AG20443 (cell line): ENCODE measurements at places on chromosomes 1 and 21.

GRCh38 chr1:103109311-103109920 is 1.1 kb upstream of the COL11A1 start:
- no peak for DNase-seq

DNA sequence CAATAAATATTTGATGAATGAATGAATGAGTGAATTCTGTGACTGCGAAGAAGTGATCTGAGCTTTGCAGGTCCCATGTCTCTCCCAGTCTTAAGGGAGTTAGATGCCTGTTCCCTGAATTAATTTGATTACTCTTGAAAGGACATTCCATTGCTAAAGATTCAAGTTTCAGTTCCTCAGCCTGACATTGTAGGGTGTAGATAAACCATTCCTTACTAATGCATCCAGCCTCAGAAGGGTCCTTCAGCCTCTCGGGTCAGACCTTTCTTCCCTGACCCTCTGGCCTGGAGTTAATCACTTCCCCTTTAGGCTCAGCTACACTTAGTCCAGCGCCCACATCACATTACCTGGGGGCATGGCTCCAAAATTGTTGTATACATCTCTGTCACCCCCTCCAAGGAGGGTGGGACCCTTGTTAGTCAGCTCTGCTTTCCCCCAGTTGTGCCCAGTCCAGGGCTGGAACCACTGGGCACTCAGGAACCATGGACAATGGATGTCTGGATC is 2.6 kb downstream of the INSRR start:
- no peak for DNase-seq

GRCh38 chr1:19514391-19514831 is 29.1 kb upstream of the CAPZB start:
- DNase-seq, result no peak

DNA sequence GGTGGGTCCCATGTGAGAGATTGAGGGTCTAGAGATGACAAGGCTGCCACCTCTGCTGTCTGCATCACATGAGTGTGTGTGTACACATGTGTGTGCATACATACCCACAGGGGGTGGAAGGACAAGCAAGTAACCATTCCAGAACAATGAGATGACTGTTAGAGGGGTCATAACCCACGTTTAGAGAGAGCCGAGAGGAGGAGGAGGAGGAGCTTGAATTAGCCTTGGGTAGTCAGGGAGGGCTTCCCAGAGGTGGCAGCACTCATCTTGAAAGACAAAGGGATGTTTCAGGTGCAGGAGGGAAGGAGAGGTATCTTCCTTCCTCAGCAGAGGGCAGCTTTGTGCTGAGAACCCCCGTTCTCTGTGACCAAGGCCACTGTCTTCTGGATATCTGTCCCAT is 21.3 kb downstream of the TNFRSF1B start:
- no peak for DNase-seq

DNA sequence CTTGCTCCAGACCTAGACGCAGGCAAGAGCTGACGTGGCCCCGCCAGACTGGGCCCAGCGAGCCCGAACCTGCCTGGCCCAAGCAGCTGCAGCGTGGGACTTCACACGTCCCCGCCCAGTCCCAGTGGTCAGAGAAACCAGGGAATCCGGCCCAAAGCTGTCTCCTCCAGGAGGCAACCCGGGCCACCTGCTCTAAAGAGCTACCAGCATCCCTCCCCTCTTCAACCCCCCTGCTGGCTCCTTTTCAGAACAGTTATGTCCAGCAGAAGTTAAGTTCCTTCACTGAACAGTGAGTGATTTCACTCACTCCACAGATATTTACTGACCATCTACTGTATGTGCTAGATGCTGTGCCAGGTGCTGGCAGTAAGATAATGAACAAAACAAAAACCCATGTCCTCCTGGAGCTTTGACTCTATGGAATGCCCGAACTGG is 2.1 kb upstream of the EFNA1 start:
- DNase-seq, result no peak

GRCh38 chr1:244231572-244232315 is 180.7 kb downstream of the ZBTB18 start:
- peak; percentile 63 for DNase-seq

- no peak for DNase-seq
Observed at GRCh38 chr1:230291731-230292620, 134.2 kb downstream of the PGBD5 start.

DNA sequence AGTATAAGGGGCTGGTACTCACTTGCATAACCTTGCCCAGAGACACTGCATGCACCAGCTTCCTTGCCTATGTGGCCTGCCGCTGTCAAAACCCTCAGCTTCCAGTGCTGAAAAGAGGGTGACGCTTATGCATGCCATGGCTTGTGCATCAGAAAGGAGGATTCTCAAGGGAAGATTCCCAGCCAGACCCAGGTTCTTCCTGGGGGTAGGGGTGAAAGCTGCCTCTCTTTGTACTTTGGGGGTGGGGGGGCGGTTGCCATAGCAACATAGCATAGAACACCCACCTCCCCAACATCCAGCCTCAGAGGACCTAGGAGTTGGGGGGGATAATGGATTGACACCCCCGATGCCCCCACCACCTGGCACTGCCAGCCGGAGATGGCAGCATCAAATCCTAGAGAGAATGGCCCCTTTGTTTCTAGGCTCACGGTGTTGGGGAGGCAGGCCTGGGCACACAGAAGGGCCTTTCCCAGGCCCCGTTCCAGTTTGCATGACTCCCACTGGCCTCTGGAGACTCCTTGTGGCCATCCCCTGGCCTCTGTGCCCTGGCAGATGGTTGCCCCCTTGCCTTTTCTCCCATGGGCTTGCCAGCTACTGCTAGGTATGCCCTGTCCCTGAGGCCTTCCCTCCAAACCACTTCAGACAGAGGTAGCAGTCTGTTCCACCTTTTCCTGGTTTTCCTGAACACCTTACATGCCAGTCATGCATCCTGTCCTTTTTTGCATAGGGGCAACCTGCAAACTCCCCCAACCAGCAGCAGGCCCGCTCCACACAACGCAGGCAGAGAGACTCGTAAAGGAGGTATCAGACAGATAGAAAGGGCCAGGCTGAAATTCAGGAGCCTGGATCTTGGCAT is 44.6 kb downstream of the RHBG start:
- DNase-seq, result no peak

GRCh38 chr1:45243476-45244343 is 37.3 kb upstream of the ZSWIM5 start:
- DNase-seq, result no peak
